ENCODE measurements at places on chromosomes 1 and 21. TPM values are rescaled to one million over a fixed set of nuclear protein-coding genes. Genes with fewer than 3 reads are reported as not detected.

DNA sequence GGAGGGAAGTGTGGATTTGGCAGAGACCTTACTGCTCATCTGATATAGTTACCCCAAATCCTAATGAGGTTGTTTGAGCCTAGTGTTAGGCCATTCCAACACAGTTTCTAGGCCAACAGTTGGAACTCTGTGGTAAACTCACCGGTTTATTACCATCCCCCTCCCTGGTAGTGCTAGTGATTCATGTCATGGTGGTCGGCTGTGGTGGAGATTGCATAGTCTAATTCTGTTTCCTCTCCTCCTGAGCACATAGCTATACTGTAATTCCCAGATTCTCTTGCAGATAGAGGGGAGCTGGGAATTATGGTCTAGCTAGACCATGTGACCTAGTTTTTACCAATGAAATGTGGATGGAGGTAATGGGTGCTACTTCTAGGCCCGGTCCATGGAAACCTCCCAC lies 123.7 kb upstream of the KIF26B start:
- DNase-seq = no peak
- no peak overlapping the region for H3K27ac ChIP-seq
- no peak overlapping the region for H3K4me3 ChIP-seq
- no peaks in the 10 kb centered on the region for H3K4me1 ChIP-seq
- H3K36me3 ChIP-seq = no peaks in the 10 kb centered on the region
- H3K27me3 ChIP-seq = no peaks in the 10 kb centered on the region

The NPPB gene
- total RNA-seq = not detected

- H3K4me3 ChIP-seq = no peak overlapping the region
- H3K36me3 ChIP-seq = no peaks in the 10 kb centered on the region
- H3K27me3 ChIP-seq = peaks cover 3% of the 10 kb centered on the region
- no peak for DNase-seq
Observed at GRCh38 chr1:46158312-46159281, 16.3 kb upstream of the TSPAN1 start.

The SHISA4 gene
- total RNA-seq = 42.4 TPM

The S100A14 gene
- total RNA-seq = not detected

DNA sequence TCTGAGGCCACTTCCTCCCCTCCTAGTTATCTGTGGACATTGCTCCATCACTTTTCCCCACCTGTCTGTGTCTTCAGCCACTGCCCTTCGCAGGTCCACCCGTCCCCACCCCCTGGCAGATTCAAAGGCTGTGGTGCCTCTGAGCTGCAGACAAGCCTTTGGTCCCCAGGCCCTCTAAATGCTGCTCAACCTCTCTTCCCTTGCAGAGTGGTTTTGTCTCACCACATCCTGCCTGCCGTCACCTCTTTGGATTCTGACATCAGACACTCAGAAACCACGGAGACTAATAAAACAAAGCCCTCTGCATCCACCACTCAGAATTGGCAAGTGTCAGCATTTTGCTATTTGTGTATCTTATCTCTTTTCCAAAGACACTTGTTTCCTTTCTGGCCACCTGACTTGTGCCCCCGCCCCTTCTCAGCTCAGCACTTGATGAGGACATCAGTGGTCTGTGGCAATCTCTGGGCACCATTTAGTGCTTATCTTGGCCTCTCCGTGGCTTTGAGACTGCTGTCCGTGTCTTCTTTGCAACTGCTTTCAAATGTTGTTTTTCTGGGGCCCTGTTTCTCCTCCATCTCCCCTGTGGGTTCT lies 7.7 kb downstream of the CNIH3 start:
- no peak overlapping the region for H3K4me3 ChIP-seq
- no peaks in the 10 kb centered on the region for H3K36me3 ChIP-seq
- H3K27me3 ChIP-seq = no peaks in the 10 kb centered on the region
- peak; percentile 88 for DNase-seq
- H3K4me1 ChIP-seq = peaks cover 33% of the 10 kb centered on the region

DNA sequence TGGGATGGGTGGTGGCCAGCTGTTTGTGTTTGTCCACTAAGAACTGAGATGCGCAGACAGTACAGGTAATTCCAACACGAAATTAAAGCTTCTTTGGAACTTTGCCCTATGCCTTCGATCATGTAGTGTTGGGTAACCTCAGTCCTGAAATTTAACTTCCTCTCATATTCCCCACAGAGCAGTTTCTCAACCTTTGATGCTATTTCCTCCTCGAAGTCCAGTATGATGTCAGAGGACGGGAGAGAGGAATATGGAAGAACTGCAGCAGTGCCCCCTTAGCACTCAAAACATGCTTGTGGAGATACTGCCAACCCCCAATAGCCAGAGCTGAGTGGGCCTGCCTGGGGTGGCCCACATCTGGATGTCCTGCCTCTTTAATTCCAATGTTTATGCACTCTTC lies 3.6 kb downstream of the LPAR3 start:
- DNase-seq = no peak
- H3K4me3 ChIP-seq = no peak overlapping the region
